ENCODE measurements at places on chromosomes 1 and 21. TPM values are rescaled to one million over a fixed set of nuclear protein-coding genes. Genes with fewer than 3 reads are reported as not detected.

Gene PROK1
- total RNA-seq, result not detected

Gene URB2
- total RNA-seq, result 31.8 TPM

Gene AIRE
- total RNA-seq, result not detected

Gene CELA2B
- not detected for total RNA-seq

Gene HUNK
- not detected for total RNA-seq

Gene DMRTA2
- total RNA-seq, result not detected

Gene USH2A
- total RNA-seq, result under 0.01 TPM

Gene NBPF6
- total RNA-seq, result not detected

Gene TRIM63
- total RNA-seq, result not detected

Gene MYOC
- not detected for total RNA-seq

Gene MIXL1
- not detected for total RNA-seq

Gene SLC37A1
- 5.9 TPM for total RNA-seq

Gene TRIM67
- not detected for total RNA-seq

Gene GPR3
- total RNA-seq, result 2.8 TPM

Gene TNFRSF14
- 6.6 TPM for total RNA-seq

Gene METTL13
- total RNA-seq, result 87.6 TPM

Gene VANGL2
- 2.1 TPM for total RNA-seq

Gene NPPA
- not detected for total RNA-seq

Gene DTL
- total RNA-seq, result 66.3 TPM

Gene OLFML3
- 4.0 TPM for total RNA-seq

Gene SMPDL3B
- 0.34 TPM for total RNA-seq

Gene SGIP1
- total RNA-seq, result not detected

Gene ATP1A4
- not detected for total RNA-seq

Gene VASH2
- 0.42 TPM for total RNA-seq

Gene TEX38
- total RNA-seq, result not detected

Gene GIPC2
- total RNA-seq, result not detected

Gene RALGPS2
- total RNA-seq, result 11.6 TPM

Gene TINAGL1
- total RNA-seq, result 14.5 TPM

Gene SLC35F3
- 7.3 TPM for total RNA-seq

Gene TNN
- not detected for total RNA-seq

Gene EPHX1
- total RNA-seq, result 8.4 TPM

Gene SAMSN1
- not detected for total RNA-seq

Gene OPTC
- total RNA-seq, result not detected

Gene PIGM
- total RNA-seq, result 5.8 TPM

Gene MASP2
- total RNA-seq, result not detected

Data from HT1080 (cell line).